ENCODE measurements at places on chromosomes 11 and 22.

DNA sequence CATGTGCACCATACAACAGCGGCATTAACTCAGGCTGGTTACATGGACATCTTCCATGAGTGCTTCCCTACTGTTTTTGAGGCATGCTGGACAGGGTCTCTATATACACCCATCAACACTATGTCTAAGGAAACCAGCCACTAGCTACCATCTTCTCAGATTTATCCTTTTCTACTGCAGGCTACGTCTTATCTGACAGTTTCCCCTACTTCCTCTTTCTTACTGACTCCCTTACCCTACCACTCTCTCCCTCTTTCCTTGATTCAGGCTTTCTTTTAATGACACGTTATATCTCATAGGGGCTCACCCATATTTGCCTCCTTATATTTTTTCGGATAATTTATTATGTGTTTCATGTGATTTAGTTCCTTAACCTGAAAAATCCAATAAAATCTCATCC lies 41.8 kb downstream of the DDI1 start:
- DNase-seq = no peak

GRCh38 chr22:39617970-39618757 lies 47.6 kb downstream of the CACNA1I start:
- DNase-seq = no peak

DNA sequence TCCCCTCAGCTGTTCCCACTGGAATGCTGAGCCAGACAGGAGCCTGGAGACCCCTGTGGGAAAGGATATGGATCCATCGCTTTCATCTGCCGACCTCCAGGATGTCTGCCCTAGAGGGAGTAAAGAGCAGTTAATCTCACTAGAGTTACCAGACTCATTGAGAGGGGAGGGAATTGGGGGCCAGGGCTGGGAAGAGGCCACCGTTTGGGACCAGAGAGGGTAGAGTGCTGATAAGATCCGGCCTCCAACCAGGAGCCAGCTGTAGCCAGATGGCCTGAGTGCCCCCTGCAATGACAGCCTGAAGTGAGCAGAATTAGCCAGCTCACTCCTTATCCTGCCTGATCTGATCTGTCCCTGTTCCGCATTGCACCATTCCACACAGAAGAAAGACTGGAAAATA lies 3.7 kb upstream of the APLNR start:
- DNase-seq = no peak

DNA sequence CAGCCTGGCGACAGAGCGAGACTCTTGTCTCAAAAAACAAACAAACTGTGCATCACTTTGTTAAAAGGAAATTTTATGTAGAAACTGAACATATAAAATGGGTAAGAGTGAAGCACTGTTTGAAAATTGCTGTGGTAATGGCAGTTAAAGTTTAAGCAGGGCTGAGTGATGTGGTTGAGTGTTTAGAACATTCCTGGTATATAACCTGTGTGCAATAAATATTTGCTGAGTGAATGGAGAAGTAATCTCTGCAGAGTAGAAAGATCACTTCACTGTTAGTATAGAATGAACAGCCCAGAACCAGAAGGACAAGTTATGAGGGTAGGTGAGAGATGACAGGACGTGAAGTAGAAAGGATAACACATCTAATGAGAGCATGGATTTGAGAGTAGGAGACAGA lies 27.3 kb downstream of the CECR2 start:
- no peak for DNase-seq

DNA sequence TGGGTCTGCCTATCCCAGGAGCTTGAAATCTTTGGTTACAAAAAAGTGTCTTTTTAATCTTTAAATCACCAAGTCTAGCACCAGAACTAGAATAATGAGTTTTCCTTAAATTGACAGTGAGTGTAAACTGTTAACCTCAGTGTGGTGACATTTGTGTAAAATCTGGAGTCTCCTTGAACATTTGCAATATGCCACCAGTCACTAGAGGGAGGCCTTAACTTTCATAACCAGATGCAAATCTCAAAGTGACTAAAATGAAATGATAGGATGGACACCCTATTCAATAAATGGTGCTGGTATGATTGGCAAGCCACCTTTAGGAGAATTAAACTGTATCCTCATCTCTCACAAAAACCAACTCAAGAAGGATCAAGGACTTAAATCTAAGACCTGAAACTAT lies 8.3 kb upstream of the SCGB1D2 start:
- no peak for DNase-seq

GRCh38 chr11:496834-497564 lies 10.0 kb downstream of the RNH1 start:
- DNase-seq = no peak

- DNase-seq = no peak
Observed at GRCh38 chr11:8910649-8911026, 351 bp upstream of the AKIP1 start.

DNA sequence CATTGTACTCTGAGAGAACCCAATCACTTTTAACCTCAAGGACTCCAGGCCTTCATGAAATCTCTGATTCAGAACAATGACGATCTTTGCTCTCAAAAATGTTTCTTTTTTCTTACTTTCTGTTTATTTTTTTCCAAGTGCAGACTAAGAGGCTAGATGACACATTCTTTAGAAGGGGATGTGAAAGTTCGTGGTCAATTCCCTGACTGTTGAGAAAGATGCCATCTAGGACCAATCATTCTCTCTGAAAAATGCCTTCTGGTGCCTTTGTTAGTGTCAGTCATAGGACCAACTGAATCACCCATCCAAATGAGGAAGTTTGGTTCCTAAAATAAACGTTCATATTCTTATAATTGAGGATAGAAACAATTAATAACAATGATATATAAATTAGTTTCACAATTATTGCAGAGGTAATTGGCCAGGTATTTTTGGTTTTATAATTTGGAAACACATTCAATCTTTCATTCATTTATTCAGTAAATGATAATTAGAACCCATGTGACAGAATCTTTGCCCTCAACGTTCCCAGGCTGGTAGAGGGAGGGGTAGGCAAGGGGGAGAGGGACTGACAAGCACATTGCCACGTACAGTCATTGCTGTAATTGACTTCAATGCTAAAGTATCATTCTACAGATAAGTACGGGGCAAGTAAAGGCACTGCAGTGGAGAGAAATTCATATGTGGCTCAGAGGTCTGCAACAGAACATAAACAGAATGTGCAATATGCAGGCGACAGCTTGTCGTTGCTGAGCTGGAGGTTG lies 333.4 kb upstream of the MPPED2 start:
- no peak for DNase-seq
